ENCODE measurements at places on chromosomes 16 and 17.

- no peak for DNase-seq
Measured at GRCh38 chr16:47065766-47066688, 77.7 kb downstream of the NETO2 start.

DNA sequence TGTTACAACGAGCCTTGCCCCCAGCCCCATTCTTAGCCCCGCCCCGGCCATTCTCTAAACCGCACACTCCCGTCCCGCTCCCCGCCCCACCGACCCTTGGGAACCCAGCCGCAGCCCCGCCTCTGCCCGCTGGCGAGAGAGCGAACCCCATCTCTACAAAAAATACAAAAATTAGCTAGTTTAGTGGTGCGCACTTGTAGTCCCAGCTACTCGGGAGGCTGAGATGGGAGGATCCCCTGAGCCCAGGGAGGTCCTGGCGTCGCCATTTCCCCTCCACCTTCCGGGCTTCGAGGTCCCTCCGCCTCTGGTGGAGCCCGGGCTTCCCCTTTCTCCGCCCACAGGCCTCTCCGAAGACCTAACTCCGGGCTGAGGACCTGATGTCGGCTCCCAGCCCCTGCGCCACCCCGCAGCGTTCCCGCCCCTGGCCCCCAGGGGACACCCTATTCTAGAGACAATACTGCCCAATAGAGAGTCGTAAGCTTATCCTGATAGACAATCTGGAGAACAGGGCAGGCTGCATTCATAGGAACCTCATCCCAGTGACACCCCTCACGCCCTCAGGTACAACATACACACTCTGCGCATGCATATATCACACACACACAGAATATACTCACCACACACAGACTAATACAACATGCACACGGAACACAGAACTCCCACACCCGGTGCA is 480 bp upstream of the PROCA1 start:
- no peak for DNase-seq

- DNase-seq, result no peak
Measured at GRCh38 chr17:44381810-44382305, 7.6 kb downstream of the ITGA2B start.

- DNase-seq, result no peak
Measured at GRCh38 chr17:38559880-38560230, 45.9 kb downstream of the SRCIN1 start.

- no peak for DNase-seq
Measured at GRCh38 chr16:74568961-74569631, 37.8 kb downstream of the GLG1 start.

- DNase-seq, result no peak
Measured at GRCh38 chr17:17785407-17785806, 51.4 kb downstream of the SREBF1 start.

DNA sequence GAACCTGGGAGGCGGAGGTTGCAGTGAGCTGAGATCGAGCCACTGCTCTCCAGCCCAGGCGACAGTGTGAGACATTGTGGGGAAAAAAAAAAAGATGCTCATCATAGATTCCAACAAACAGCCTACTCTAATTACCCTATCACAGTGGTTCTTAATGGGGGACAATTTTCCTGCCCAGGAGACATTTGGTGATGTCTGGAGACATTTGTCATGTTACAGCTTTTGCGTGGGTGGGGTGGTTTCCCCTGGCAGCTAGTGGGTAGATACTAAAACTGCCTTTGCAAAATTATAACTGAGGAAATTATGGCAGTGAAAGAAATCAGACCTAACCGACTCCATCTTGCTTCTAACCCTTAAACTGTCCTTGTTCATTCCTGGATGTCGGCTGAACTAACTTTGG is 92.5 kb upstream of the RBL2 start:
- no peak for DNase-seq

DNA sequence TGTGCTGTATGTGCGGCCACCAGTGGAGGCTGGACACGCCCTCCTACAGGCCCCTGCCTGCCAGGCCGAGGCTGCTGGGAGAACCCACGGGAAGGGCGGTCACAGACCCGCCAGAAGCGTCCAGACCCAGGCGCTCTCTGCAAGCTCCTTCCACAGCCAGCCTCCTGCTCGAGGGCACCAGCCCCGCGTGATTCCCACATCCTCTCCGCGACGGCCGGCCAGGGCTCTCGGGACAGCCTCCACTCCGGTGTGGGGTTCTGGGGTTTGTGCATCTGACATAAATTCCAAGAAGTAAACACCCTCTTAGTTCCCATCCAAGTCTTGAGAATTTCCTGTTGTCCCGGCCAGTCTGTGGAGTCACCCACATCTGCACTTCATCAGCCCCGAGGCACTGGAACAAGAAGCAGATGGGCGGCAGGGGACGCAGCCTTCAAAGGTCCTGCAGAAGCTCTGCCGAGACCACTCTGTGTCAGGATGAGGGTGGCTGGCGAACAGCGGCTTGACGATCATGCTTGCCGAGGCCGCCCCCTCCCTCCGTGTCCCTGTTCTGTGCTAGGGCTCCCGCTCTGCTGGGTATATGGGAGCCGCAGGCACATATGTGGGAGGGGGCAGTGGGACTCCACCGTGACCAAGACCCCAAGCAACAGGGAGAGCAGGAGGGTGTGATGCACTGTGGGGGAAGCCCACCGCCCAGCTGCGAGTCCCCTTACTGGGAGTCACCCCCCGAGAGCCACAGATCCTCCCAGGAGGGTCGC is 2.4 kb upstream of the TMEM204 start:
- DNase-seq, result no peak

DNA sequence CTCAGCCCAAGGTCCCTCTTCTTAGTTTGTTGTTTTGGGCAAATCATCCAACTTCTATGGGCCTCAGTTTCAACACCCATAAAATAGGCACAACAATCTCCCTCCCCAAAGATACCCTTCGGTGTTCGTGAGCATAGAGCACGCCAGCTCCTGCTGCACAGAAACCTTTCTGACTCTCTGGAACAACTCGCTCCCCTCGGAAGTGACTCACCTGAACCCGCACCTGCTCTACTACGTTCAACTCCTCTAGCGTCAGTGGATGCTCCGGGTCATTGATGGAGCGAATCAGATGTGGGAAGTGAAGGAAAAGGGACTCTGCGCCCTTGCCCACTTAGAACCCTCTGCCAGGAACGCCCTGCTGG is 445 bp downstream of the CIAO2B start:
- no peak for DNase-seq

DNA sequence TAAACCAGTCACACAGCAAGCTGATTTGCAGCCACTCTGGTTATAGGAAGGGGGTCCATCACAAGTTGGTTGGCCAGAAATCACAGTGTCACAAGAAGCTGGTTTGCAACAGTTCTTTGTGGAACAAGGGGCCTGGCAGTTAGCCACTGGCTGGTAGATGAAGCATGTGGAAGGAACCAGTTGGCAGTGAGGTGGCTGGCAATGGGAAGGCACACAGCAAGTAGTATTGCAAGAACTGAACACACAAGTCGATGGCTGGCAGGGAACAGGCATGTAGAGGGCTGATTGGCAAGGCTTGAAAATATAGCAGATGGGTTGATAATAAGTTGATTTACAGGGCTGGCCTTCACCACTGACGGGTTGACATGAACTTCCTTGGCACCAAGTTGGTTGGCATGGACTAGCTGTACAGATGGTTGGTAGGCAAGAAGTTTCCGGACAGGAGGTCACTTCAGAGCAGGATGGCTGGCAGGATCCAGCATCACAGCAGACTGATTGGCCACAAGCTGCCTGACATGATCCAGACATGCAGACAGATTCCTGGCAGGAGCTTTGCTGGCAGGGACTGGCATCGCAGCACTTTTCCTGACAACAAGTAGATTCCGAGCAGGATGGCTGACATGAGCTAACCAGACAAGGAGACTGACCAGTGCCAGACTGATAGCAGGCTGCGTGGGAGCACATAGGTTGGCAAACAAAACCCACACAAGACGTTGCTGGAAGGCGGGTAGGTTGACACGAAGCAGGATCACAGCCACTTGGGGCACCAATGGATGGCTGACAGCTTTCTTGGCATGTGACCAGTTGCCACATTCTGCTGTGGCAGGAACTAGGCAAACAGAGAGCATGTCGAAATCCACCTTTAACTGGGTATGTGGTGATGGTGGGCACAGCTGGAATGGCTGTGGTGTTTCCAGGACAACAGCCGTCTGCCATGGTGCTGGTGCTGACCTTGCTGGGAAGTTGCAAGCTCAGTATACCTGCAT is at the start of gene KRTAP29-1:
KRTAP29-1 (minus strand) TSS at position 936 of the 986 bp plus-strand sequence; CDS start at position 936, 0 bp downstream.
- DNase-seq, result no peak

DNA sequence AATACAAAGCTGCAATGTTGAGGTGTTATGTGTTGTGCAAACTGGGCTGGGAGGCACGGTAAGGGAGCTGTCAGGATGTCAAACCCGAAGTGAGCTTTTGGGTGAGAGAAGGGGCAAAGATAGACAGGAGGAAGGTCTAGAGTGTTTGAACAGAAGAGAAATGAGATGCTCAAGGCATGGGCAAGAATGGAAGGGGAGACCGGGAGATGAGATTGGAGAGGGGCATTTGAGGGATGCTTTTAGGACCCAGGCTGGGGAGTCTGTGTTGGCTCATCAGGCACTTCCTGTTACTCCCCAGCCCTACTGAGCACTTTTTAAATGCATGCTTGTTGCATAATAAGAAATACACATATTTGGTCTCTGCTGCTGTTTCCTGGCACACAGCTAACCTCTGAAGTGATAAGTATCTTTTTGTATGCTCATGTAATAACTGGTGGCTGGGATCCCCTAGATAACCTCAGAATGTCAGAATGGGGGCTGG is 13.7 kb downstream of the UNC45B start:
- no peak for DNase-seq

- no peak for DNase-seq
Measured at GRCh38 chr16:89210904-89211515, 6.5 kb upstream of the ZNF778 start.

- DNase-seq, result no peak
Measured at GRCh38 chr16:89422905-89423630, 67.3 kb downstream of the ANKRD11 start.

- no peak for DNase-seq
Measured at GRCh38 chr16:53632526-53632925, 71.1 kb downstream of the RPGRIP1L start.

- no peak for DNase-seq
Measured at GRCh38 chr16:27289669-27290068, 21.1 kb upstream of the NSMCE1 start.

- no peak for DNase-seq
Measured at GRCh38 chr17:70278844-70279462, 109.6 kb downstream of the KCNJ2 start.

DNA sequence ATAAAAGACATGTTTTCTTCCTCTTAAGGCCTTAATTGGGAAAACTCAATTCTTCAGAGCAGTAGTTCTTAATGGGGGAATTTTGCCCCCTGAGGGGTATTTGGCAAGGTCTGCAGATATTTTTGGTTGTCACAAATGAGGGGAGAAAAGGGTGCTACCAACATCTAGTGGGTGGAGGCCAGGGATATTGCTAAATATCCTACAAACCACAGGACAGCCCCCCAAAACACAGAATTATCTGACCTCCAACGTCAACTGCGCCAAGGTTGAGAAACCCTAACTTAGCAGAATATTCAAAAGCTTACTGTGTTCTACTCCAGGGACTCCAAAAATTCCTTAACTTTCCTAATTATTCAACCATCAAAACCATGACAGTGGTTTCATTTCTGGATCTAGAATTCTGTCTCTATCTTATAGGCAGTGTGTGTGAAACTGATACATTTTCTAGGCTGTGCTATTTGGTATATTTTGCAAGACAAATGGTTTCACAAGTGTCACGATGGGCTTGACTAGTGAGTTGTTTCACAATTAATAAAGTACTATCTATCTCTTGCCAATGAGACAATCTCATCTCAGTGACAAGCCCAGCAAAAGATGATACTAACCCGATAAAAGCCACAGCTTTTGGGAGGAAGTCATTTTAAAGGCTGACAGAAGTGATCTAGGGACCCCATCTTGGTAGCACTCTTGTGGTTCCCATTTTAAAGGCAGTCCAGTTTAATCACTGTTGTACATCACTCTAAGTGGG is 14.7 kb downstream of the TXNDC11 start:
- no peak for DNase-seq

GRCh38 chr16:50708373-50709060 is 15.1 kb downstream of the NOD2 start:
- no peak for DNase-seq

- no peak for DNase-seq
Measured at GRCh38 chr17:67278363-67278762, 33.4 kb upstream of the HELZ start.

GRCh38 chr17:19904924-19905323 is 37.2 kb upstream of the ULK2 start:
- no peak for DNase-seq

DNA sequence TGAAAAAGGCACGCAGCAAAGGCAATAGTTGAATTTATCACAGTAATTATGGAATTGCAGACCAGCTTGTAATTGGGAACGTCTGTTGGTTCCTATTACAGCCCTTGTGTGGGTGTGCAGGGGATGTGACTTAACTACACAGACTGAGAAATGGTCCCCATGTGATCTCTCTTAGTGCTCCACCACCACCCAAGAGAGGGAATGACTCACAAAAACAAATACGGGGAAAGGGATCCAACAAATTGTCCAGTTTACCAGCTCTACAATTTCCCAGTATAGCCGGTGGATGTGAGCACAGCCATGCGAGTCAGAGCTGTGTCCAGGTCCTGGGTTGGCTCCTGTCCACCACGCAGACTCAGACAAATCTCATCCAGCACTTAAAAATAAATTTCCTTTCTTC is 337.9 kb downstream of the GRIN2A start:
- no peak for DNase-seq

GRCh38 chr17:82397449-82398335 is 20.5 kb upstream of the HEXD start:
- no peak for DNase-seq

GRCh38 chr17:21301593-21302550 is 17.4 kb downstream of the MAP2K3 start:
- DNase-seq, result no peak

DNA sequence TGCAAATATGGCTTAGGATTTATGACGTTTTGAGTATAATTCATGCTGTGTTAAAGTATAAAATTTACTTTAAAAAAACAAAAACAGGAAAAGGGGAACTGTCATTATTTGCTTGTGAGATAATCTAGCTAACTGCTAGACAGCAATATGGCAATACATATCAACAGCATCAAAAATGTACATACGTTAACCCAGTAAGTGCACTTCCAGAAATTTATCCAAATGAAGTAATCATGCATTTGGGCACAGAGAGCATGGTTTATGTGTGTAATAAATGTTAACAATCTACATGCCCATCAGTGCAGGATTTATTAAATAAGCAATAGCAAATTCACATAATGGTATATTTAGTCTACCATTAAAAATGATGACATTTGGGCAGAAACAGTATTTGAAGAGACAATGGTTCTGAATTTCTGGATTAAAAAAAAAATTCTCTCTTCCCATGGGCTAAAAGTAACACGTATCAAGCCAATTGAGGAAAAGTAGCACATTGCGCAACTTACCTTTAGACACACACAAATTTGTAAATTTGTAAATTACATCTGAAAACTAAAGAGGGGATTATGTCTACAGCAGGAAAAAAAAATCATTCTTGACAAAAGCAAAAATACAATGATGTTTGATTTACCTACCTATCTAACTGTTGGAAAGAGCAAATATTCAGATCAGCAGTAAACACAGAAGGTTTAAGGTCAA is 80.2 kb downstream of the CACNG1 start:
- no peak for DNase-seq

- no peak for DNase-seq
Measured at GRCh38 chr16:1042049-1042744, 30.4 kb upstream of the SSTR5 start.

- no peak for DNase-seq
Measured at GRCh38 chr16:10497132-10498101, 83.0 kb downstream of the EMP2 start.
